ENCODE measurements at places on chromosomes 5 and 9.

DNA sequence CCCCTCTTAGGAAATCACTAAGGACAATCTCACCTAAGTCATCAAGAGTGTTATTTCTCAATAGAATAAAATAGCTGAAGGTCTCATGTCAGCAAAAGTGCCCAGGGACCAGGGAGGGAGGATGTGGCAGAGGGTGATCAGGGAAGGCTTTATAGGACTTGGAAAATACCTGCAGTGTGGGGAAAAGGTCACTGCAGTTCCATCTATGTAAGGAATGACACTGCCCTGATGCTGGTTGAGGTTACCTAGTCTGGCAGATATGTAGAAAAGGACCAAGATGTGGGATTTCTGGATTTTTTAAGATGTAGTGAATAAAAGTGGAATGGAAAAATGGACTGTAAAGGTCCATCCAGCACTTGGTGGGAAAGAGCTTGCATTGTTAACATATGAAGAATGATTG lies 18.3 kb downstream of the PRDM9 start:
- no peak for DNase-seq

GRCh38 chr5:35094948-35095347 lies 47.2 kb upstream of the AGXT2 start:
- DNase-seq: no peak

GRCh38 chr5:23742701-23743100 lies 235.3 kb downstream of the PRDM9 start:
- DNase-seq: no peak

DNA sequence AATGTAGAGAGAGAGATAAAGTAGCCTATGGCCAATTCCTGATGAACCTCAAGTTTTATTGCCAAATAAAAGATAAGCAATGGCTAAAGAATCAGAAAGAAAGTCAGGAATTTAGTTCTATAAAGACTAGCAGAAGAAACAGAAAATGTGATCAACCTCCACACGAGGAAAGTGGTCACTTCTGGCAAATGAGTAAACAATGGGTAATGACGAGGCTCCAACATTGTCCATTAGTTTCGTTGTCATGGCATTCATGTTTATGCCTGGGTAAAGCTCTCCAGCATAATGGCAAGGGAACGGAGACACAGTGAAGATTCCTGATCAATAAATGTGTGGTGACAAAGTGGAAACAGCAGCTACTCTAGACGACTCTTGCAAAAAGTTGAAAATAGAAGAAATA lies 341.8 kb upstream of the CTNND2 start:
- no peak for DNase-seq

DNA sequence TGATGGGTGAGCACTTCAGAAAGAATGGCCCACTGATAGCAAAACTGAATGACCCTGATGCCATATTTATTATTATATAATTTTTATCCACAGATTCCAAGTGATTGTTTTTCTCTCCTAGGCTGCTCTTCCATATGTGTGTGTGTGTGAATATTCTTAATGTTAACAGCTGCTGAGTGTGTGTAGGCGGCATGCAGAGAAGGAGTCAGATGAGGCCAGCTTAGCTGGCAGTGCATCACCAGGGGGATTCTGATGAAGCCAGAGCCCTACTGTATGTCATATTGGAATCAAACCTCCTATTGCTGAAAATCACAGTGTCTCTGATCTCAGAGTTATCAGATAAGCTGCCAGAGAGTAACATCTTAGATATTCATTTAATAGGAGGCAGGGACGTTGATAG lies 177.1 kb downstream of the DMAC1 start:
- DNase-seq: no peak

DNA sequence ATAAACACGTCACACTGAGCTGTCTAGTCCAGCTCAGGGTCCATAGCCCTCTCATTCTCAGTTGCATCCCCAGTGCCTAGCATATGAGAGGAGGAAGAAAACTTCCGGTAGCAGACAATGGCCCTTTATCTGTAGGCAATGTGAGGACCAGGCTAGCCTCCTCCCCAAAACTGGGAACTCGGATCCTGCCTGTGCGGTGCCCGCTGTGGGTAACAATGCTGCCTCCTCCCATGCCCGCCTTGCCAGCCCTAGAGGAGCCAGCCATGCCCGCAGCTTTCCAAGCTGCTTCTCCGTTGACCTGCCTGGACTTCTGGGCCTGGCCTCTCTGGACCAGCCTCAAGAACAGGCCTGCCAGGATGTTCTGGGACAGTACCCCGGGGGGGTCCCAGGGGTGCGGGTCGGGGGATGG lies 74.6 kb upstream of the ORM1 start:
- no peak for DNase-seq

DNA sequence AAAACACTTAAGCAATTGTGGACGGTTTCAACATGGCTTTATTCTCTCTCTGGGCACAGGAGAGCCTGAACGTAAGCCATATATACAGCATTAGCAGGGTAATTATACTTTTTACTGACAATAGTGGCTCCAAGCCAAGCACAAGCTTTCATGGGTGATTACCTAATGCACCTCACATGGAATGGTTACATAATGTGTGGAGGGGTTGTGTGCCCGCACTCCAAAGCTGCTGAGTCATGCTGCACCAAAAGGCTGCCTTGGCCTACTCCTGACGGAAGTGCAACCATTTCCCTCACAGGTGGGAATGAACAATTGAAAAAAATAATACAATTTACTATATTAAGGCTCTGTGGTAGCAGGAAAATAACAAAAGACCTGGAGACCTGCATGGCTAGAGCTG lies 86.5 kb upstream of the ATP10B start:
- no peak for DNase-seq

GRCh38 chr9:126851286-126851880 lies 9.1 kb upstream of the ZBTB34 start:
- DNase-seq: no peak

DNA sequence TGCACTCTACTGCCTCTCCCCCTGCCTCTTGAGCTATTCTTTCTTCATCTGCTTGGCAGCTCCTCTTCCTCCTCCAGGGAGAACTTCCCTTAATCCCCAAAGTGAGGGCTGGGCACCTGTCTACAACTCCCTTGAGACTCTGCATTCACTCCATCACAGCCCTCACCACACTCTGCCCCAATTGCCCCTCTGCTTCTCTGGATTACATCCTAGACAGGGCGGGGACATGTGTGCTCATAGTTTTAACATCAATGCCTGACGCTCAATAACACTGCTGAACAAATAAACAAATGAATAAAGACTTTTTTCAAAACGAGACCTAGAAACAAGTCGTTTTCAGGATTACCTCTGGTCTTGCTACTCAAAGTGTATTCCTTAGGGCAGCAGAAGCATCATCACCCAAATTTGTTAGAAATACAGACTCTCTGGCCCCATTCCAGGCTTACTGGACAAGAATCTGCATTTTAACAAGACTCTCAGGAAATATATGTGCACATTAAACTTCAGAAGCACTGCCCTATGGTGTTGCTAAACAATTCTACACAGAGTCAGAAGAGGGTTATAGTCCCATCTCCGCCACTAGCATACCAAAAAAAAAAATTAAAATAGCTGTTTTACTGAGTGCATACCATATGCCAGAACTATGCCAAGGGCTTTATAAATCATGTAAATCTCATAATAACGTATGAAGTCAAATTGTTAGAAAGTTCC lies 115.6 kb downstream of the CDK5RAP2 start:
- DNase-seq: no peak

- DNase-seq: no peak
Measured at GRCh38 chr5:169945831-169946261, 34.4 kb downstream of the INSYN2B start.

DNA sequence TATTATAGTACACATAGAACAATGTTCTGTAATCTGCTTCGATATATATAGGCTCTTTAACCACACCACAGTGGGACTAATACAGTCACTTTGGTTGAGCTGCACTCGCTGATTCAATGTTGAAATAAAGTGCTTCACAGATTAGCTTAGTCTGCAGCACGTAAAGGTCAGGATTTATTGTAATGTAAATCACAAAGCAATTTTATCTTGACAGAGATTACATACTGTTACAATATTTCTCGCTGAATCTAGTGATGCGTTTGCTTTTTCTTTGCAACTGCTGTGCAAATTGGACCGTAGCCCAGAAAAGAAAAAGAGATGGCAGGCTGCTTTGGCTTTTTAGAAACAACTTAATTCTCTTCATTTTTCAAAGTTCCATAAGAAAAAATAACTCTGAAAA lies 52.9 kb downstream of the CETN3 start:
- DNase-seq: no peak

DNA sequence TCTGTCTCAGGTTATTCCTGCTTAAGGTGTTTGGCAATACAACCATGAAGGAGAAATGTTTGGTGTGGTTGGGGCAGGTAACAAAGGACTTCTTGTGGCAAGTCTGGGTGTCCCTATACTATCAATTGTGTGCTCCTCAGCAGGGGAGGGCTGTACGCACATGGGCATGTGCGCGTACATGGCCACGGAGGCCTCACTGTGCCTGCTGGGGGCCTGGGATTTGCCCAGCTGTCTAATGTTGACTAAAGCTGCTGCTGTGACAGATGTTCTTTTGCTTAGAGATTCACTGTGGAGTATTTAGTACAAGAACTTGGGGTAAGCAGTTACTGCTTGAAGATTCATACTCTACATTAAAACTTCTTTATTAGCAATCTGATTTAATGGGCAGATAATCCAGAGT lies 97.5 kb downstream of the HSPA4 start:
- no peak for DNase-seq

DNA sequence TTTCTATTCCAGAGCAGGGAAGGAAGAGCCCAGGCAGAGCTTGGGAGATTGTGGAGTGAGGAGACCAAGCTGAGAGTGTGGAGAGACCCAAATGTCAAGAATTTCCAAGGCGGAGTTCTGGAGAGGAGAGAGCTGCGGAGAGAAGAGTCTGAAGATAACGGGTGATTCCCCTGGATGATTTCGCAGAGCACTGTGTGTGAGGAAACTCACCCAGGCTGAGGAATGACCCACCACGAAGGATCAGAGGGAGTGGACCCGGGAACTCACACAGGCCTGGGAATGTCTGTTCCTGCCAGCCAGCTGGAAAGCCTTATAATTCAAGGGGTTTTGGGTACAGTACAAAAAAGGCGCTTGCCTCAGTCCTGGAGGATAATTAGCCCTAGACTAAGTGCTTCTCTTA lies 94.2 kb downstream of the WNK2 start:
- no peak for DNase-seq

GRCh38 chr5:14708551-14708950 lies 44.0 kb downstream of the OTULIN start:
- no peak for DNase-seq

DNA sequence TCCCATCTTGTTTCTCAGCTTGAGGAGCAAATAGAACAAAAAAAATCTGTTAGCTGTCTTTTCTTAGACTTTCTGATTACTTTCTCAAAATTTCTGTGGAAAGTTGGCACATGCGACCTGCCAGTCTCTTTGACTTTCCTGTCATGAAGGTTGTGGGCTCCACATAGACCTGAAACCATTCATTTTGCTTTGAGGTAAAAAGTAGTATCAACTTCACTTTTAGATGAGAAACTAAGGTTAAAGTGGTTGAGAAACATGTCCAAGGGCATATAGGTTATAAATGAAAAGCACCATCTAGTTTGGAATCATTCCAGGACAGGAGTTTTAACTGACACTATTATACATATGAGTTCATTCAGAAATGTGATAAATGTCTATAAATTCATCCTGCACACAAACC lies 42.7 kb downstream of the ST8SIA4 start:
- DNase-seq: no peak

GRCh38 chr9:38696999-38697398 lies 22.9 kb downstream of the FAM240B start:
- no peak for DNase-seq

DNA sequence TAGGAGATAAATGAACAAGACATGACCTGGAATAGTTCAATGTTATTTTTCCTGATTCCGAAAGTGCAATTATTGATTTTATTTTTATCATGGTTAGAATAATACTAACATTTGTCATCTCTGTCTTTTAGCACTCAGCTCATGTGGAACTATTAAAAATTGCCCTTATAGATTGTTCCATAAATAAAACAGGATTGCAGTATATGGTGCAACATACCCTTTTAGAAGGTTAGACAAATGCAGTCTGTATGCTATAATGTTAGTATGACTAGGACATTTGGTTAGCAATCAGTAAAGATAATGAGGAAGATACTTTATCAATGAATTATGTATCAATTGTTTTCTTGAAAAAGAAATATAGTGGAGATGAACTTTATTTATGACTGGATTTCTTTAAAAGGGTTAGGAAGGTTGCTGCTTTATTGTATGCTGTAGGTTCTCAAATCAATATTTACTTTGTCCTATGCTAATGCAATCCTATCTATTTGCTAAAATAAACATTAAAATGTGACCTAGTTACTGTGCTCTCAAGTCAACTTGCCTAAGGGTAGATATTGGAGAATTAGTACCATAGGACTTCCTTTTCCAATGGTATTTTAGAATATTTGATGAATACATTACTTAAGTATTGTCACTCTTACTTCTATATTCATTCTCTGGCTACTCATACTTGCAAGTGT lies 348.9 kb upstream of the ISL1 start:
- no peak for DNase-seq

DNA sequence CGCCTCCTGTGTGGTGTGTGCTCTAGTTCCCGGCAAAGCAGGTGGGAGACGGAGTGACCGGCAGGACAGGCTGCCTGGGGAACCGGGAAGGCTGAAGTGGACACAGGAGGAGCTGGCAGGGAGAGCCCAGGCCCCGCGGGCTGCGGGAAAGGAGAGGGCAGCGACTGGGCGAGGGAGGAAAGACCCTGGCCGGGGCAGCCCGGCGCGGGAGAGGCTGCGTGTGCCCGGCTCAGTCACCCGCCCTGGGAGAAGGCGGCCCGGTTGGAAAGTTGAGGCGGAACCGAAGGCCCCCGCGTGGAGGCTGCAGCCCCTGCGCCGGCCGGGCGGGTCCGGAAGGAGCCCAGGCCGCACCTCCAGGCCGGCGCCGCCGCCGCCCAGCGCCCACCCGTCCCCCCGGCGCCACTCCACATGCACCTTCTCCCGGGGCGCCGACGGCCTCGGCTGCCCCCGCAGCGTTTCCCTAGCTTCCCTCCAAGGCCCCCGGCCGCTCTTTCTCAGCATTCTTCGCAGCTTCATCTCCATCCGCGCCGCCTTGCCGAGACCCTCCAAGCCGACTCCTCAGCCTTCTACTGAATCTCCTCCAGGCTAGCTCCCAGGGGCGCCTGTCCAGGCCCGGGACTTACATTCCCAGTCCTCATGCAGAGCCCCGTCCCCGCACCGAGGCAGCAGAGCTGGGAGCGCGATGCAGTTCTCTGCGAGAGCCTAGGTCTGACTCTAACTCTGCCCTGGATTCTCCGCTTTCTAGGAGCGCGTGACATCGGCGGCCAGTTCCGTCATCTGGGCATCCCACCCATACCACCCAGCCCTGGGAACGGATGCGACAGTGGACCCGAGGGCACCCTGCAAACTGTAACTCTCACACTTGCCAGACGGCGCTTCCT lies 152.0 kb downstream of the ERCC6L2 start:
- DNase-seq: no peak

- no peak for DNase-seq
Measured at GRCh38 chr9:21322911-21323461, 12.2 kb downstream of the KLHL9 start.

Measured in stimulated activated naive CD4-positive, alpha-beta T cell treated with Interleukin-2 at 50 U/mL for 16 hours (primary cell).